ENCODE measurements at places on chromosomes 6 and 20. TPM values are rescaled to one million over a fixed set of nuclear protein-coding genes. Genes with fewer than 3 reads are reported as not detected.

Gene ADAM33
- not detected for total RNA-seq

DNA sequence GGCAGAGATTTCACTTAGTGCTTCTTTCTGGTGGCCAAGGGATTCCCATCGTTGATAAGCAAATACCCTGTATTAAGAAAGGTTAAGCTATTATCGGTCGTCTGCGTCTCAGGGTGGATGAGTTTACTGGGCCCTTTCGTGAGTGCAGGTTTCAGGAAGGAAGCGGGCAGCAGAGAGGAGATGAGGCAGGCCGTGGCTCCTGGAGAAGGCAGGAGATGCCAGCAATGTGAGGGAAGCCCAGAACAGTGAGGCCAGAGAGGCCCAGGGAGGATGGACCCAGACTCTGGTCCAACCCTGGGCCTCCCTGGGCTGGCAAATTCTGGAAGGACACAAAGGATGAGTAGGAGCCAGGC is 11.2 kb downstream of the TFEB start:
- DNase-seq, result no peak

DNA sequence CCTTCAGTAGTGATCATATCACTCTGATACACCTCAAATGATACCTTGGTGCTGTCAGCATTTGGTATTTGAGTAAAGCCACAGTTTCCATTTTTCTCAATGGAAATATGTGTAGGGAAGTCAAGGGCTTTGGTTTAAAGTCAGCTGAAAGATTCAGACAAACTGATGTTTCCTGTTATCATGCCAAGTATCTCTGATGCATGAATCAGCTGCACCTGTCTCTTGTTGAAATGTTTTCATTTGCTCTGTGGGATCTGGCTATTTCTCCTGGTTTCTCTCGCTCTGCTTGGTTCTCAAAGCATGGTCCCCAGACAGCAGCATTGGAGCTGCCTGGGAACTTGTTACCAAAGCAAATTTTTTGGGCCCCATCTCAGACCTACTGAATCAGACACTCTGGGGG is 23.5 kb downstream of the ZFP64 start:
- DNase-seq, result no peak

- DNase-seq, result no peak
These were observed 125.2 kb downstream of the SULF2 start for GRCh38 chr20:47659904-47660601.

- no peak for DNase-seq
These were observed 244.9 kb downstream of the HIVEP2 start for GRCh38 chr6:142700032-142700431.

DNA sequence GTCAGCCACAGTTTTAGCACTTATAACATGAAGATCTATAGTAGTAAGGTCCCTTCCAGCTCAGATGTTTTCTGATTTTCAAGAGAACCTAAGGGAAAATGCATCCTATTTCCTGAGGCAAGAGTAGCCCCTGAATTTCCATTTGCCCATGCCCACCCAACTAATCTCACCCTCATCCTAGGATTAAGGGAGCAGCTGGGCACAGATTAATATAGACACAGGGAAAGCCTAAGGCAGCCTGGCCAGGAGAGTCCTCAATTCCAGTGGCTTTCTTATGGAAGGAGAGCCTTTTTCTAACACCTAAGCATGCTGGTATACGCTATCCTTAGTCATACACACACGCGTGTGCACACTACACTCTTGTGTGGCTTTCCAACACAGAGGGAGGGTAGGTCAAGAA is 1.5 kb downstream of the APOBEC2 start:
- no peak for DNase-seq

DNA sequence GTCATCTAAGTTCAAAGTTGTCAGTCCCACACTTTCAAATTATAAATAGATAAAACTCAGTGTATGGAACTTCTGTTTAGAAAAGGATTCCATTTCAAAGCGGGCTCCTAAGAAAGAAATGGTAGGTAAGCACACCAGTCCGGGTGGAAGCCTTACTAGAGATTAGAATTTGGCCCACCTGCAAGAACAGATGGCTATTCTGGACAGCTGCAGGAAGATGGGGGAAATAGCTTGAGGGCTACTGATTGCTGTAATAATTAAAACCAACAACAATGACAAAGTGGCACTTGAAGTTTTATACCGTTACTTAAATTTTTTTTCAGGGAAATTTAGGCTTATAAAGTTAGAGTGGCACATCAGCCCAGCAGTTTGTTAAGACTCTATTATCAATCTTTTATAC is 83.3 kb downstream of the HIVEP2 start:
- DNase-seq, result no peak

- no peak for DNase-seq
These were observed 55.4 kb upstream of the TULP4 start for GRCh38 chr6:158256746-158257424.

GRCh38 chr6:13703496-13703895 is 8.1 kb downstream of the RANBP9 start:
- no peak for DNase-seq

- DNase-seq, result no peak
These were observed 483.8 kb downstream of the TFAP2B start for GRCh38 chr6:51302431-51302830.
